HuH-7 (cell line): ENCODE measurements at places on chromosomes 16 and 17.
A peak's percentile ranks its signal among the peaks of the same experiment; 100 is the strongest.

GRCh38 chr17:46730679-46731078 is 87.8 kb downstream of the WNT3 start:
- DNase-seq, result no peak

- DNase-seq, result no peak
Measured at GRCh38 chr17:61420745-61421398, 21.2 kb downstream of the TBX2 start.

- DNase-seq, result peak; percentile 18
Measured at GRCh38 chr16:55835581-55835980, 2.7 kb upstream of the CES1 start.

GRCh38 chr17:46764000-46764708 is 54.3 kb downstream of the WNT3 start:
- no peak for DNase-seq

DNA sequence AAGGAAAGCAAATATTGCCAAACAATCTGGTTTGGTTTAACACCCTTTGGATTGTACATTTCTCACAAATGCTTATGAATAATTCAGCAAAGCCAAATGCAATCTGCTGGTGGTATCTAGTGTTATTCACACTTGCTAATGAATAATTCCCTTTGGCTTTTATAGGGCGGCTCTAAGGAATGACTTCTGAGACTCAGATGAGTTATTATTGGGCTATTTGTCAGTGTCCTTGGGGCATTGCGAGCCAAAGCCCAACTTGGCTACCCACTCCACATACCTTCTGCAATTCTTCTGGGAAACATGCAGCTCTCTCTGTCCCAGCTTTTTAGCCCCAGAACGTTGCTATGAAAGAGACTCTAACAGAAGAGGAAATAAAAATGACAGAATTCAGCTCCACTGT is 41.1 kb downstream of the FTO start:
- DNase-seq, result no peak

- no peak for DNase-seq
Measured at GRCh38 chr16:2230376-2230775, 5.9 kb upstream of the DNASE1L2 start.

DNA sequence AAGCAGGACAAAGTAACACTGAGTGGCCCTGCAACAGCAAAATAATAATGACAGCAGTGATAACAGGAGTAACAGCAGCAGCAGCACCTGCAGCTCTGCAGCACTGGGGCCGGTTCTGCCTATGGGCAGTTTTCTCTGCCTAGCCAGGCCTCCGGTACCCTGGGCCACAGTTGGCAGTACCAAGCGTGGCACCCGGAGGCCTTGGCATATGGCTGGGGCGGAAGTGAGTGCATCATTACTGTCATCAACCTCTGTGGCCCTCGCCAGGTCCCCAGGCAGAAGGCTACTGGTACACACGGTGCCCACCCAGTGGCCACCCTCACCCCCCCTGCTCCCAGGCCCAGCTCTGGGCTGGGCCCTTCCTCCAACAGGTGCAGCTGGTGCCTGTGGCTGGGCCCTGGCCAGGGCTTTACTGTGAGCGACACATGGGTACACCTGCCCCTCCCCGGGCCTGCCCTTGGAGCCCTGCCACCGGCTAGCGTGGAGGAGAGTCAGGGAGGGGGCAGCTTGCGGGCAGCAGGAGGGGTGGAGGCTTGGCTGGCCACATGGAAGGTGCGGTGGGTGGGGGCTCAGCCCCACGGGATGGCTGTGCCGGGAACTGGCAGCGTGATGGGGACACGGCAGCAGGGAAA is 3.0 kb downstream of the KCNJ12 start:
- DNase-seq, result no peak

GRCh38 chr16:75104836-75105235 is 11.7 kb downstream of the LDHD start:
- DNase-seq, result no peak

GRCh38 chr17:38911081-38911730 is 14.2 kb upstream of the LASP1NB start:
- no peak for DNase-seq

- no peak for DNase-seq
Measured at GRCh38 chr17:57604771-57605674, 140.1 kb downstream of the CCDC182 start.

GRCh38 chr16:29961479-29962343 is at the start of gene TMEM219:
Gene TMEM219, plus strand, starts transcription at chr16:29962079. Its CDS starts 1,065 bp downstream, at chr16:29963144.
- DNase-seq, result peak; percentile 88

- DNase-seq, result no peak
Measured at GRCh38 chr17:10025976-10026901, 121.2 kb upstream of the RCVRN start.

DNA sequence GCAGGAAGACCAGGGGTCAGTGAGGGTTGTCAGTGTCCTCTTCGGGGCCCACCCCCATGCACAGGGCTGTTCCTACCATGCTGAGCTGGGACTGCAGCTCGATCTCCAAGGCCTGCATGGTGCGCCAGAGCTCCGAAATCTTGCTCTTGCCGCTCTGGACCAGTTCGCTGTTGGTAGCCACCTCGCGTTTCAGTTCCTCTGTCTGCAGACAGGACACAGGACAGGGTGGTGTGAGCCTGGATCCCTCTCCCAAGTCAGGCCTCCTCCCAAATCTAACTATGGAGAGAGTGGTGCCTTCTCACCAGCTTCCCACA is 90.9 kb downstream of the GOSR1 start:
- DNase-seq, result no peak

DNA sequence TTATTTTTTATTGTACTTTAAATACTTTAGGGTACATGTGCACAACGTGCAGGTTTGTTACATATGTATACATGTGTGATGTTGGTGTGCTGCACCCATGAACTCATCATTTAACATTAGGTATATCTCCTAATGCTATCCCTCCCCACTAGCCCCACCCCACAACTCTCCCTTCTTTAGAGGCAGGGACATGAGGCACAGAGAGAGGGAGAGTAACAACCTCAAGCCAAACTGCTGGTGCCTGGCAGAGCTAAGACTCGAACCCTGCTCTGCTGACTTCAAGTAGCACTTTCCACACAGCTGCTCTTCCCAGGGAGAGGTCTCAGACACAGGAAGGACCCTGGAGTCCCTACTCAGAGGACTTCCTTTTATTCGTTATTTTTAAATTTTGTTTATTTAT is 69.4 kb downstream of the WSB1 start:
- DNase-seq, result no peak

DNA sequence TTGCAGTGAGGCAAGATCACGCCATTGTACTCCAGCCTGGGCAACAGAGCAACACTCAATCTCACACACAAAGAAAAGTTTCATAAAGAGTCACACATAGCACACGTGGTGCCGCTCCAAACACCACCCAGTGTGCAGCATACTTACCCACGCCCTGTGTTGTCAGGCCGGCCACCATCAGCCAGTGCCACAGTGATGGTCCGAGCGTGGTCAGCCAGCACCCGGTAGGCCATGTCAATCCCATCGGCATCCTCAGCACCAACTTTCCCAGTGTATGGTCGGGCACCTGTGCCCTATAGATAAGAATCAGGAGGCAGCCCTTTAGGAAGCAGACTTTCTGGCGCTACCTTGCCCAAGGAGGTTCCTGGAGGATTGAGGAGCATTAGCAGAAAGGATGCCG is 17.7 kb upstream of the EXOSC6 start:
- DNase-seq, result no peak

DNA sequence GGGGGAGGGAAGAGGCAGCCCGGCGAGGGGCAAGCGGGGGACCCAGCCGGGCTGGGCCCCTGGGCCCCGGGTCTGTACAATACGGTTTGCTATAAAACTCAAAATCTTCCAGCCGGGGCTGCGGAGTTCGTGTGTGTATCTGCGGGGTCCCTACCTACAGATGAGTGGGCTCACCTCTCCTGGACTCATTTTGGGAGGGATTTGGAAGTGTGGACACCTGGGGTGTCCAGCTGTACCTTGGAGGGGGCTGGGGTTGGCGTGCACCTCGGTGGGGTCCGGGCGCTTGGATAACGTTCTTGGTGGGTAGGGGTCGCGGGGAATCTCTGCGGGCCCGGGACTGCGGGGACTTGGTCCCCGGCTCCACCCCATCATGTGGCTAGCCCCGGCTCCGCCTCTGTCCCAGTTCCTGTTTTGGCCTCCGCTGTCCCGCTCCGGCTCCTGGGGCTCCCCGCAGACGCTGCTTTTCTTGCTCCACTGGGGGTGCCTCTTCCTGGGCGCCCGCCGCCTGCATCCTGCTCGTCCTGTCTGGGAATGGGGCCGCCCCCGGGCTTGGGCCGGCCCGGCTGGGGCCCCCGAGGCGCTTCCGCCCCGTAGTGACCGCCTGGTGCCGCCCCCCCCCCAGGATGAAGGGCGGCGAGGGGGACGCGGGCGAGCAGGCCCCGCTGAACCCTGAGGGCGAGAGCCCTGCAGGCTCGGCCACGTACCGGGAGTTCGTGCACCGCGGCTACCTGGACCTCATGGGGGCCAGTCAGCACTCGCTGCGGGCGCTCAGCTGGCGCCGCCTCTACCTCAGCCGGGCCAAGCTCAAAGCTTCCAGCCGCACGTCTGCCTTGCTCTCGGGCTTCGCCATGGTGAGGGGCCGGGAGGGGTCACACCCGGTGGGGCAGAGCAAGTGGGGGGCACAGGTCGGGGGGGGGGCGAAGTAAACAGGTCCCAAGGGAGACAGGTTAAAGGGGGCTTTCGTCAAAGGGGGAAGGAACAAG is at the start of gene ORAI3:
ORAI3 (plus strand) TSS at position 402 of the 983 bp plus-strand sequence; CDS start at position 624, 222 bp downstream.
- DNase-seq, result no peak

GRCh38 chr16:24298548-24299167 is 42.5 kb downstream of the CACNG3 start:
- DNase-seq, result no peak

DNA sequence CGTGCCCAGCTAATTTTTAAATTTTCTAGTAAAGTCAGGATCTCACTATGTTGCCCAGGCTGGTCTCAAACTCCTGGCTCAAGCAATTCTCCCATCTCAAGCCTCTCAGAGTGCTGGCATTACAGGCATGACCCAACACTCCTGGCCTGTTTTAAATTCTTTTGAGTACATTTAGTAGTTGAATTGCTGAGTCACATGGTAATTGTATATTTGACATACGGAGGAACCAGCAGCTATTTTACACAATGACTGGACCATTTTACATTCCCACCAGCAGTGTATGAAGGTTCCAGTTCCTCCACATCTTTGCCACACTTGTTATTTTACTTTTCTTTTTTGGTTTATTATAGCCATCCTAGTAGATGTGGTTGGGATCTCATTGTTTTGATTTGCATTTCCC is 43.6 kb downstream of the RHOT1 start:
- no peak for DNase-seq

DNA sequence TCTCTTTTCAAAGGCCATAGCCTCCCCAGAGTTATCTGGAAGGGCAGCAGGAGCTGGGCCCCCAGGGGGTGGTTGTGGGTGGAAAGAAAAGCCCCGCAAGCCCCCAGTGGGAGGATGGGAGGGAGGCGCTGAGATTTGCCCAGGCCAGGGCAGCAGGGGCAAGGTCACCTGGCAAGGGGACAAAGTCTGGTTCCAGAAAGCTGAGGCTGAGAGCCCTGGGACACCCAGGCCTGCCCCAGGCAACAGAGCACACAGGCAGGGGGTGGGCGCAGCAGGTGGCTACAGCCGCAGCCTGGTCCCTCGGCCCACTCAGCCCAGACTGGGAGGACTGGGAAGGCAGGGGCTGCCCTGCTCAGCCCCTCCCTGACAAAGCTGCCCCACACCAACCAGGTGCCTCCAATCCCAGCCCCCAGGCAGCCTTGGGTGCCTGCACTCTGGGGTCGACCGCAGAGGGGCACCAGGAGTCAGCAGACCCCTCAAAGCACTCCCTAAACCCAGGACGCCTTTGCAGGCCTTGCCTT is 23.7 kb upstream of the GSG1L start:
- DNase-seq, result no peak

DNA sequence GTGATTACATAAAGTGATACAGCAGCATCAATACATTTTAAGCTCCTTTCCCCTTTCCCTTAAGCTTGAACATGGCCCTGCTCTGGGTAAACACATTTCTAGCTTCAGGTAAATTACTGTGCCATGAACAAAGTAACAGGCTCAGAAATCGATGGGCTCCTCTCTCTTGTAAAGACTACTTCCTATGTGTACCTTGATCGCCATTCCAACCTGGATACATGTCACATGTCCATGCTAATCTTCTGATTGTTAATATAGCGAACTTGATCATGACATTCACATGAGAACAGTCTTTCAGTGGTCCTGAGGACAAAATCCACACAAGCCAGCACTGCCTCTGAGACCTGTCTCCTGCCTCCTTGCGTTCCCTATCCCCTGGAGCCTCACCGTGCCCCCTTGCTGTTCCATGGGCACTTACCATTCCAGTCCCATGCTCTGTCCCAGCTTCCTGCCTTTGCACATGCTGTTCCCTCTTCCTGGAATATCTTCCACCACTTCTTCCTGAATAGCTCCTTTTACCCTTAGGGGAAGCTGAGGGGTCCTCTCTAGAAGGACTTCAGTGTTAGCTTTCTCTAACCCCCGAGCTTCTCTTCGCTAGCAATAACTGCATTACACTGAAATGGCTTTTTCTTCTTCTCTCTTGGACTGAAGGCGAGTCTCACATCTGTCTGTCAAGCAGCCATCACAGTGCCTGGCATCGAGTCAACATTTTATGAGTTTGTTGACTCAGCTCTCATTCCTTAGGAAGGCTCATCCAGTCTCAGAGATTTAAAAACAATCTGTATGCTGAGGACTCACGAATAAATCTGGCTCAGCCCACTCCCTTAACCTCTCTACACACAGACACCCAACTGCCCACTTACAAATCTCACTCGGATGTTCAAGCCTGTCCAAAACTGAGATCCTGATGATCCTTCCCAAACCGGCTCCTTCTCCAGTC is 93.3 kb downstream of the ASIC2 start:
- no peak for DNase-seq
